ENCODE measurements at places on chromosomes 5 and 9. TPM values are rescaled to one million over a fixed set of nuclear protein-coding genes. Genes with fewer than 3 reads are reported as not detected.

Gene ORM2
- not detected for total RNA-seq

Gene CTXN3
- total RNA-seq = not detected

Gene FOXE1
- not detected for total RNA-seq

Gene CXXC5
- 4.0 TPM for total RNA-seq

Gene EIF4EBP3
- 1.7 TPM for total RNA-seq

Gene PCDHGB2
- total RNA-seq = 1.3 TPM

Gene HK3
- not detected for total RNA-seq

Gene SLC30A5
- 57.4 TPM for total RNA-seq

Gene ACOT12
- not detected for total RNA-seq

Gene EXOSC2
- total RNA-seq = 49.1 TPM
